Urinary bladder (tissue), 4 donors: ENCODE measurements at places on chromosomes 4 and X. TPM values are rescaled to one million over a fixed set of nuclear protein-coding genes. Genes with fewer than 3 reads are reported as not detected.

GRCh38 chr4:114691865-114692264 is 93.3 kb downstream of the UGT8 start:
- no peak for DNase-seq

- no peak for DNase-seq
Measured at GRCh38 chr4:112128452-112128851, 16.8 kb upstream of the FAM241A start.

DNA sequence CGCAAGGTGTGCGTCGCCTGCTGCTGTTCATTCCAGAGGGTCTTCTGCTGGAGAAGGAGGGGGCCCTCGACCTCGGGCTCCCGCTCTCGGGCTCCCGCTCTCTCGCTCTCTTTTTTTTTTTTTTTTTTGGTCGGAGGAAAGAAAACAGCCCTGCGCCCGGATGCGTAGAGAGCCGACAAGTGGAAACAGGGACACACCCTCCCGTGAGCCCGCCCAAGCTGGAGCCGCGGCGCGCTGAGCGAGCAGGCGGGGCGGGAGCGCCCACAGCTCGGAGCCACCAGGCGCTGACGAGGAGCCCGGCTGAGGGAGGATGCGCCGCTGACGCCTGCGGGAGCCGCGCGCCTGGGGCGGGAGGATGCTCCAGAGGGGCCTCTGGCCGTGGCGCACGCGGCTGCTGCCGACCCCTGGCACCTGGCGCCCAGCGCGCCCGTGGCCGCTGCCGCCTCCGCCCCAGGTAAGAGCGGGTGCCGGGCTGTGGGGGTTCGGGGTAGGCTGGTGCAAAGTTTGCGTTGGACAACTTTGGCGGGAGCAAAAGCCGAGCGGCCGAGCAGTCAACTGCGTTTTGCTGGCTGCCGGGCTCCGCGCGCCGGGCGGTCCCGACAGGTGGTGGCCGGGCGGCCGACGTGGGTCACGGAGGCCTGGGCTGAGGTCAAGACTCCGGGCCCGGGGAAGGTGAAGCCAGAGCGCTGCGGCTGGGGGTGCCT is at the start of gene MCUB:
MCUB (plus strand) TSS at position 264 of the 704 bp plus-strand sequence; CDS start at position 356, 92 bp downstream.
- DNase-seq, result peak; percentile 48

GRCh38 chr4:123444290-123444731 is 47.7 kb downstream of the SPRY1 start:
- peak; percentile 42 for DNase-seq

DNA sequence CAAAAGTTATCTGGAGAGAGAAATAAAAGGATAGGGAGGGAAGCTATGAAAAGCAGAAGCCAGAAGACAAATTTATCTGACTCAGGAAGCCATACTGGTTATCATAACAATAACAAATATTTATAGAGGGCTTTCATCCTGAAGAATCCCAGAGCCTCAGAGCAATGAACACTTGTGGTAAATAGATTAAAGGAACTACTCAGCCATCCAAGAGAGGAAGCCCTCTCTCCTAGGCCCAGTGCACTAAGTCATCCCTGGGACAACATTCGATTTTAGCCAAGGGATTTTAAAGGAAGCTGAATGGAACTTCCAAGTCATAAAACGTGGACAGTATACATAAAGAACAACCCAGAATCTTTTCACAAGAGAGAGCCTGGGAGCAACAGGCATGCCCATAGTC is 76.9 kb downstream of the COL4A6 start:
- DNase-seq, result no peak

DNA sequence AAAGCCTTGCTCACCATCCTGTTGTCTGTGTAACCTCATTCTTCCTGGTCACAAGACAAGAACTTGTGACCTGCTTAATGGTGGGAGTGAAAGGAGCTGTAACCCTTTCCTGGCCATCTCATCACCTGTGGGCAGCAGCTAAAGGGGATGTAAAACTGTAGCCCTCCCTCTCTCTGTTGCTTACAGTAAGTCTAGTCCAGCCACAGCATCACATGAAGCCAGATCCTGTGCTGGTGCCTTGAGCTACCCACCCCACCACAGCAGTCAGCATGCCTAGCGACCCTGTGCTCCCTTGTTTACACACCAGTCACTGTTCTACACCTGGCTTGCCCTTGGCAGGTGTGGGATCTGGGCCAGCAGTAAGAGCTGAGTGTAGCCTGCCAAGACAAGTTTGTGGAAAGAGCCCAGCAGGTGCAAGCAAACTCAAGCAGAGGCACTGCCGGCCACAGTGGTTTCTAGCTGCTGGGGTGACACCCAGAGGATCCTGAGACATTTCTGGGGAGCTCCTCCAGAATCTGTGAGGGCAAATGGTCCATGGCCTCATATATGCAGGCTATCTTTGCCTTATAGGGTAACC is 41.0 kb downstream of the UGT2B28 start:
- no peak for DNase-seq

DNA sequence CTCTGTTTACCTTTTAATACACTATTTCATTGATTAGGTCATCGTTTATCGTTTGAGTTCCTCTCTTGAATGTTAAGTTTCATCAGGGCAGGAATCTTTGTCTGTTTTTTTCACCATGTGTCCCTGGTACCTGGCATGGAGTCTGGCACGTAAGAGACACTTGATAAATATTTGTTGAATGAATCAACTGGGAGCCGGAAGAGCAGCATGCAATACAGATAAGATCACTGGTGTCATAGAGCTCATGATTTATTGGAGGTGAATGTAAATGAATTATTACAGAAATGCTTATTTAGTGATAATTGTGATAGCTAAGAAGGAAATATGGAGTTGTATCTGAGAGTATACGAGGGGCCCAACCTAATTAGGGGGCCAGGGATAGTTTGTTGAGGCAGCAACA is 62.8 kb downstream of the UCHL1 start:
- no peak for DNase-seq

DNA sequence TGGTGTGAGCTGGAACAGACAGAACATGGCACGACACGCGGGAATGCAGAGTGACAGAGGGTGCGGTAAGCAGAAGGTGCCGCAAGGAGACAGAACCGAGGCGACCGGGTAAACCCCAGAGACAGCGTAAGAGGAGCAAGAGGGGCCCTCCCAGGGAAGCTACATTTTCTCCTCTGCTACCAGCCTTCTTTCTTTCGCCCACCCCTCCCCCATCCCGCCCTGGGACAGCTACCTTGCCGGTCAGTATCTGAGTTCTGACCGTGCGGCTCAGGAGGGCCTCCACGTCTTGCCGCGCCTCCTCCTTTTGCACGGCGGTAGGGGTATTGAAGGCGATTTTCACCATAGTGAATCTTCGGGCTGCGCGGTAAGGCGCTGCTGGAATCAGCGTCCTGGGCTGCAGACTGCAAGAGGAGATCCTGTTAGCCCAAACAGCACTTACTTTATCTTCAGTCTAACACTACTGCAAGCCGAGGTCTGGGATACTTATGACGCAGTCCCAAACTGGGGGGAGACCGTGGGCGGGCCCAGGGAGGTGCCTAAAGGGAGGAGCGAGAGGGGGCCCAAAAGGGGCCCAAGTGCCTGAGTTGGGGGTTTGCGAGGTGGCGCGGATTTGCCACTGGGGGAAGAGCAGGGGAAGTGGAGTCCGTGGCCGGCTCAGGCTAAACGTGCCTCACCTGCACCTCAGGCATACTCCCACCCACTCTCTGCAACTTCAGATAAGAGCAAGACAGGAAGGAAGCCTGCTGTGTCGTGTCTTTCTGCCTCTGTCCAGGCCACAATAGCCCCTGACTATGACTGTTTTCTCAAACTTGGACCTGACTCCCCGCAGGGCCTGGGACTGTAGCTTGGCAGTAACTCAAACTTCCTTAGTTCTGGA is at the start of gene ITM2A:
ITM2A (minus strand) TSS at position 462 of the 877 bp plus-strand sequence; CDS start at position 343, 119 bp downstream.
- DNase-seq, result no peak

- DNase-seq, result peak; percentile 60
Measured at GRCh38 chr4:1907848-1908525, 36.8 kb downstream of the NSD2 start.

GRCh38 chr4:44487341-44487740 is 38.7 kb upstream of the KCTD8 start:
- DNase-seq, result no peak

DNA sequence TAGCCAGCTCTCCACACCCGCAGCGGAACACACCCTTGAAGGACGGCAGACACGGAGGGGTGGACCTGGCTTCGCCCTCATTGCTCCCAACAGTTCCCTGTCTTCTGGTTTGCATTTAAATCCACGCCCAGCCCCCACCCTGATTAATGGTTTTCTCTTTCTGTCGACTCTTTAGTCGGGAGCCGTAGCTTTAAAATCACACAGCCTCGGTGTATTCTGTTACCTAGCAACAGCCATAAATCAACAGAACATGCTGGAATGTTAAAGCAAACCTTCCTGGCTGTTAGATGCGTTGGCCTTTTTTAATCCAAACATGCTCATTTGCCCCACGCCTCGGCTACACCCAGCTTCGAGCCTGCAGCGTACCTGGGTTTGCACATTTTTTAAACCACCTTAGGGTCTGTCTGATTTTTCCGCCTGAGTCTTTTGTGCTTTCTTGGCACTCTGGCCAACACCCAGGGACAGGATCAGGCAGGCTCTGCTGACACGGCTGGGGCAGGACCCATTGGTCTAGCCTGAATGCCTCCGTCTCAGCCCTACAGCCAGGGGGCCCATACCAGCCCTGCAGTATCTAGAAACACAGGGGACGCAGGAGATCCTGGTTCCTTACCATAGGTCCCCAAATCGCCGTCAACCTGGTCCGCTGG is 21.4 kb upstream of the PPP2R2C start:
- peak; percentile 78 for DNase-seq

GRCh38 chrX:116194649-116195048 is 24.1 kb downstream of the AGTR2 start:
- no peak for DNase-seq

- DNase-seq, result no peak
Measured at GRCh38 chrX:33339219-33339618, 127.9 kb upstream of the DMD start.

- no peak for DNase-seq
Measured at GRCh38 chr4:26319949-26320537, 771 bp upstream of the RBPJ start.

DNA sequence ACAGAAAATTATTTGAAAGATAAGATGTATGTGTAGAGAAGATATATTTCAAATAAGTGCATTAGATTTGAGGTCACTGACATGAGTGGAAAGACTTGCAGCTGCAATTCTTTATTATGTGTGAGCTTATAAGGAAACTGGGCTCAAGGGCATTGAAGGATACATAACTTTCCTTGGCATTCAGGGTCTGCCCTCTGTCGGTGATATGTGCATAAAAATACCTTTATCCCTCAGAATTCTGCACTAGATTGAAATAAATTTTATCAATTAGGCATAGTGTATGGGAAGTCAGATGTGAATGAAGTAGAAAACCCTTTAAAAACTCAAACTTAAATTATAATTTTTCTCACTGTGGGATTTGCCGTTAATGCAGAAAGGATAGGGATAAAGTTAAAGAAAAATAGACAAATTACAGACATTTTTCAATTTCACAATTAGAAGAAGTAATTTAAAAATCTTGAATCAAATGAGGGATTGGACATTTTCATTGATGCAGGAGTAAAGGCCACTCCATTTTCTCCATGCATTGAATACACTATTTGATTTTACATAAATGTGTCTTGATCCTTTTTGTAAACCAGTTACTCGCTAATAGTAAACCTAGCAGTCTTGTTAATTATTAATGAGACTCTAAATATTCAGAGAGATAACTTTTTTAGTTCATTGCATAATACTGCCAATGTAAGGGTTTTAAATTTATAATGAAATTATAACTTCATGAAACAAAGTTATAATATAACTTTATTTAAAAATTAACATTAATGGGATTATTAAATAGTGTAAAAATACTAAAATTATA is 21.0 kb upstream of the ETNPPL start:
- no peak for DNase-seq

DNA sequence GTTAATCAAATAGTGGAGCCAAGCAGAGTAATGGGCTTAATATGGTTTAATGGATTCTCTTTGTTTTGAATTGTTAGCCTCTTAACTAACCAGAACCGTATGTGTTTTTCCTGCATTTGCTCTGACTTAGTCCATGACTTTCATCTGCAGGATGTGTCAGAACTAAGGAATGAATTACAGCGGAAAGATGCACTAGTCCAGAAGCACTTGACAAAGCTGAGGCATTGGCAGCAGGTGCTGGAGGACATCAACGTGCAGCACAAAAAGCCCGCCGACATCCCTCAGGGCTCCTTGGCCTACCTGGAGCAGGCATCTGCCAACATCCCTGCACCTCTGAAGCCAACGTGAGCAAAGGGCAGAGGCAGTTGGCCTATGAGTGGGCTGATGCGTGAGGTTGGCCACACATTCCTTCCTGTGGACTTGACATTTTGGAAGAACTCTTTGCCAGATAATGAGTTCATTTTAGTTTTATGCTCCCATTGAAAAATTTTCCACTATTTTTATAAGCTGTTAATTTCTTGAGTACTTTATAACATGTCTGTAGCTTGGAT is 9.1 kb downstream of the MED28 start:
- DNase-seq, result no peak

DNA sequence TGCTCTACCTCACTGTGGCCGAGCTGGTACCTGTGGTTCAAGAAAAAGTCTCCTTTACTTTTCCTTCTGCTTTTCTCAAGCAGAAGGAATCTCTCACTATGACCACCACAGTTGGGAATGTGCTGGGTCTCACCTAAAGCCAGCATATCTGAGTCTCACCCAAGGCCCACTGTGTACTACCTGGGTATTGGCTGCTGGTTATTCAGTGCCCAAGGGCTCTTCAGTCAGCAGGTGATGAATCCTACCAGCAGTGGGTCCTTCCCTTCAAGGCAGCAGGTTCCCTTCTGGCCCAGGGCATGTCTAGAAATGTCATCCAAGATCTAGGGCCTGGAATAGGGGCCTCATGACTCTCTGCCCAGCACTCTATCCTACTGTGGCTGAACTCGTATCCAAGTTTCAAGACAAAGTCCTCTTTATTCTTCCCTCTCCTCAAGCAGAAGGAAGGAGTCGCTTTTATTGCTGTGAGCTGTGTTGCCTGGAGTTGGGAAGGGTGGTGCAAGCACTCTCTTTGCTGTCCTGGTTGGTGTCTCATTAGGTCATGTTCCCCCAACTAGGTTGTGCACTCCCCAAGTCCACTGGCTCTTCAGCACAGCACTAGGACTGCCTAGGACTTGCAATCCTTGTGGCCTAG is 6.1 kb downstream of the CXCL10 start:
- no peak for DNase-seq

DNA sequence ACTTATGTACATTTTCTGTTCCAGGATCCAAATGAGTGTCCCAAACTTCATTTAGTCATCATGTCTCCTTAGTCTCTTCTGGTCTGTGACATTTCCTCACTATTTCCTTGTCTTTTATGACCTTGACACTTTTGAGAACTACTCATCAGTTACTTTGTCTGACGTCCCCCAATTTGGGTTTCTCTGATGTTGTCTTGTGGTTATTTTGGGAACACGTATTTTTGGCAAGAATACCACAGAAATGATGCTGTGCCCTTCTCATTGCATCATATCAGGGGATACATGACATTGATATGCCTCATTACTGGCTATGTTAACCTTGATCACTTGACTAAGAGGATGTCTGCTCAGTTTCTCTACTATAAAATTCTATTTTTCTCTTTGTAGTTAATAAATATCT is 308.8 kb downstream of the ZNF674 start:
- no peak for DNase-seq

SLC34A2 gene
- not detected for polyA plus RNA-seq

SLC9B2 gene
- 14.9 TPM for polyA plus RNA-seq

VEGFD gene
- polyA plus RNA-seq, result 0.94 TPM

PAGE2 gene
- polyA plus RNA-seq, result not detected

HEPH gene
- 31.3 TPM for polyA plus RNA-seq

LRP2BP gene
- 0.41 TPM for polyA plus RNA-seq

EIF2S3 gene
- polyA plus RNA-seq, result 85.5 TPM

PFKFB1 gene
- polyA plus RNA-seq, result 0.23 TPM

BEX5 gene
- 0.87 TPM for polyA plus RNA-seq

SPINK2 gene
- polyA plus RNA-seq, result 0.24 TPM

KIT gene
- polyA plus RNA-seq, result 11.7 TPM

TMPRSS11D gene
- not detected for polyA plus RNA-seq

UCP1 gene
- polyA plus RNA-seq, result not detected
